ENCODE measurements at places on chromosomes 2 and 18.
A peak's percentile ranks its signal among the peaks of the same experiment; 100 is the strongest.

- no peak for DNase-seq
These were observed 3.0 kb downstream of the WDR75 start for GRCh38 chr2:189444322-189444721.

DNA sequence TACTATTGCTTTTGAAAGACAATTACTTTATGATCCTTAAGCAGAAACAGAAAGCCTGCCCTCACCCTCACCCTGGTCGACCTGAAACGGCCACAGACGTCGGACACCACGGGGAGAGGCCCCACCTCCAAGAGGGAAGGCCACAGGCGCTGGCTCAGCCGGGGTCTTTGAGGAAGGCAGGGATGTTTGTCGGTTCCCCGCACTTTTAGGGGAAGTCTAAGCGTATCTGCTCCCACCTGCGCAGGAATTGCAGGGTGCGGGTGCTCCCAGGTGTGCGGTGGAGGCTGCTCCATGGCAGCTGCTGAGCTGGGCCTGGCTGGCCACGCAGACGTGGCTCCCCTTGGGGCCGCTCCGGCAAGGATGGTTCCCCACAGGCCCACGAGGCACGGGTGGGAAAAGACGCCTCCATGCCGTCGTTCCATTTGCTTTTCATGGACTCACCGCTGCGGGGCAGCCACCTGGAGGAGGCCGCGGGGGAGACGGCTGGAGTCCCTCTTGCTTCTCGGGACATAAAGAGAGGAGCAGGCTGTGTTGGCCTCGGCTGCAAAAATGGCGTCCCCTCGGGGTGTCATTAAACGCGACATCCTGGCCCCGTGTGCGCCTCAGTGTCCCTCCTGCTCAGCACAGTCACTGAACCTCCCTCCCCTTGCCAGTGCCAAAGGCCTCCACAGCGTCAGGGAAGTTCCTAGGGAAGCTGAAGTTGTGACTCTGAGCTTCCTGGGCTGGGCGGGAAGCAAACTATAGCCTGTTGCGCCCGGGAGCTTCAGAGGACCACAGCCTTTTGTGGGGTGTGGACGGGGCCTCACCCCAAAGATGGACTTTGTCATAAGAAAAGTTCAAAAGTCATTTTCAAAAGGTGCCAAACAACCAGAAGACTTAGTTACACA, 63.4 kb downstream of the NFATC1 start:
- DNase-seq, result no peak

DNA sequence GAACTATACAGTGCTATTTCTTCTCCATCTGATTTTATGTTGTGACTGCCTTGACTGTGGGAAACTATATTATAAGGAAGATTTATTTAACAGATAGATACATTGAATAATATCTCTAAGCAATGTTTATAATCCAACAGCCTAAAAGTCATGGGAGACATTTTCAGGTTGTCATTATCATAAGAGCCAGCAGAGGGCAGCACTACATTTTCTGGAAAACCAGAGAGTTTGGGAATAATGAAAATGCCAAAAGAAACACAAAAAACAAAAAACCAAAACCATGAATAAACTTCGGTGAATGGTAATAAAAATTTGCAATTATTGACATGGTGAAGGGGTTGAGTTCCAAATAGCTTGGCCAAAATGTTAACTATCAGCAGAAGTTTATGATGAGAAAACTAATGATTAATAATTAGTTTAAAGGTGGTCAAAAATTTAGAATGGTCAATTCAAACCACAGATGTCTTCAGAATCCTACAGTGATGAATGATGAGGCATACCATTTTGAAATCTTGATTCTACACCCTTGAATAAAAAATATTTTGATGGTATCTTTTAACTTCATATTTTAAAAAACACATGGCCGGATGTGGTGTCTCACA, 4.7 kb downstream of the EEF1B2 start:
- peak; percentile 41 for DNase-seq

- DNase-seq, result no peak
These were observed 231.9 kb downstream of the GALR1 start for GRCh38 chr18:77481541-77481940.

DNA sequence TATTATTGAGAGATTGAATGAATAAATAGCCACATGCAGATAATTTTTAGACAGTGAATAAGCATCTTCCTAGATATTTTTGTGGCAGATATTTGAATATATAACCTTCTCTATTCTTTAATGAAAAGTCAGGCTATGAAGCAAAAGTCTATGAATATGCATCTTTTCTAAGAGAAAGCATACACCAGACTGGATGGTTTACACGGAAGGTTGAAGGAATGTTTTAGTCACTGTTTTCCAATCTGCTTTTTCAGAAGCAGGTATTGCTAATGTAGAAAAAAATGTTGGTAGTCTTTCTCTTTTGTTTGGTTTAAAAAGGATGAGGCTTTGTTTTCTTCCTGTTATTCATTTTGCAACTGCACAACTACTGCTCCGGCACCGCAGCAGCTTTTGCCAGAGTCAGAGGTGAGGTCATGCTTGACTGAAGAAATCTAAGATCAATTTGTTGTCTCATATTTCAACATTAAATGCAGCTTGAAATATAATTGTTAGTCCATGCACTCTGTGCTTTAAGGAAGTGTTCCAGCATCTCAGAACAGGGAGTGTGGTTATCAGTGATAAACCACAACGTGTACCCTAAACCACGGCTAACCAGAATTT, 1540.8 kb upstream of the PIK3C3 start:
- DNase-seq, result no peak

- DNase-seq, result no peak
These were observed 1062.3 kb upstream of the CRIM1 start for GRCh38 chr2:35293261-35293660.

- DNase-seq, result peak; percentile 54
These were observed 20.2 kb upstream of the DLX1 start for GRCh38 chr2:172065111-172065510.

DNA sequence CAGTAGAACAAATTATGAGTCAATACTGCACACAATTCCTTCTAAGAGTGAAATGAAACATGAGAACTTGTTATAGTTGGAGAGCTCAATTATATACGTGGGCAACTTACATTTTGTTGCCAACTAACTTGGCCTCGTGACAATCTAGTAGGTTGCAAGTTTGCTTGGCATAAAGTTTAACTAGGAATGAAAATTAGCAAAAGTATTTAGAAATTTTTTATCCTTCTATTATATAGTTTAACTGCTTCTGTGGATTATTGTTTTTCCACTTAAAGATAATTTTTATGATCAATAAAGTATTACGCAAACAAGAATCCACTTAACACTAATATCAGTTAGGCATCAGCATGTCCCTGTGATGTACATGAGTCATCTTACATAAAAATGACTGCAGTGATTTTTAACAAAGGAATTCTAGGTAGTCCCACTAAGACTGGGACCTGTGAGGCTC, 41.1 kb downstream of the FAM124B start:
- DNase-seq, result no peak

DNA sequence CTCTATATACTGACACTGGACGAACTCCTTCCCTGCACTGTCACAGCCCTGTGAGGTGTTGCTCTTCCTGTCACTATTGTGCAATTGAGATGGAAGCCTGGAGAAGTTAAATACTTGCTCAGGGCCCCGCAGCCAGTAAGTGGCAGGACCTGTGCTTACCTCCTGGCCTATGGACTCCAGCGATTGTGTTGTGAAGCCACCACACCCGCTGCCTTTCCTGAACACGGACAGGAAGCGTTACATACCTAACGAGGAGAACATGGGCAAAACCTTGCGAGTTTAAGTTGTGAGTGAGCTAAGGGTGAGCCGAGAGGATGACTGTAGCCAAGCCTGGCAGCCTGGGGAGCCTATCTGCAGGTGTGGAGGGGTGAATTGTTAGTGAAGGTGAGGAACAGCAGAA, 26.1 kb downstream of the RAB31 start:
- no peak for DNase-seq

DNA sequence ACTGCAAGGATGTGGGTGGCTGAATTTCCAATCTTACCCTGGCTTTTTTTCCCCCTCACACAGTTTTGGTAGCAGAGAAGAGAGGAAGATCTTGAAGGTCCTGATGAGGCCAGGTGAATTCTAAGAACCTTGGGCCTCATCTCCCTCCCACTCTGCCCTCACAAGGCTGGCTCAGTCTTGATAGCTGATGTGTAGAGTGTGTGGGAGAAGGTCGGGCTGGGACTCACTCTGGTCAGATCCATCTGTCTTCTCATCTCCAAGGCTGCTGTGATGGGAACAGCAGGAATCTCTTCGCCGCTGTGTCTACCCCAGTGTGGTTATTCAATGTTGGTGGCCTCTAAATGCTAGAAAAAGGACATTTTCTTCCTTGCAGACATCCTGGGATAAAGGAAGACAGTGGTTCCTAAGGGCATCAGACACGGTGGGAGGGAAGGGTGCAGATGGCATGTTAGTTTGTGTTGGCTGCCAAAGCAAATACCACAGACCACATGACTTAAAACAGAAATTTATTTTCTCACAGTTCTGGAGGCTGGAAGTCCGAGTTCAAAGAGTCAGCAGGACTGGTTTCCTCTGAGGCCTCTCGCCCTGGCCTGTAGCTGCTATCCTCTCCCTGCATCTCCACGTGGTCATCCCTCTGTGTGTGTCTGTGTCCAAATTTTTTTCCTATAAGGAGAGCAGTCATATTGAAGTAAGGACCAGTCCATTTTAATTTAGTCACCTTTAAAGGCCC, 37.6 kb upstream of the MGAT4A start:
- no peak for DNase-seq

DNA sequence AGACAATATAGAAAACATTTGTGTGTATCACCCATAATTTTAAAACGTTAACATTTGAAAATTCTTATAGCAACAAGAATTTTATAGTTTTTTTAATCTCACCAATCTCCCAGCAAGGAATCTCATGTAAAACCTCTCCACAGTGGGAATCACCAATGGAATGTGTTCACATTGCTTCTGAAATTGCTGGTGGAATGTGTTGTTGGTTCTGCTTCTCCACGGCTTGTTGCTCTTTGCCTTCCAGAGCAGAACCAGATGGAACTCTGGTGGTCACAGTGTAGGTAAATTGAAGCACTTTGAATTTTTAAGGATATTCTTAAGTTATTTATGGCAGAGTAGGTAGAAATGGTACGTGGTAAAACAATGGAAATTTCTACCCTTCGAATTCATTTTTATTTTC, 35.1 kb downstream of the DCAF17 start:
- no peak for DNase-seq

- DNase-seq, result no peak
These were observed 456.7 kb downstream of the NRXN1 start for GRCh38 chr2:50575232-50575631.

- DNase-seq, result no peak
These were observed 5.3 kb downstream of the SAG start for GRCh38 chr2:233312874-233313273.

GRCh38 chr2:55556809-55557208, 37.3 kb downstream of the CFAP36 start:
- DNase-seq, result no peak

DNA sequence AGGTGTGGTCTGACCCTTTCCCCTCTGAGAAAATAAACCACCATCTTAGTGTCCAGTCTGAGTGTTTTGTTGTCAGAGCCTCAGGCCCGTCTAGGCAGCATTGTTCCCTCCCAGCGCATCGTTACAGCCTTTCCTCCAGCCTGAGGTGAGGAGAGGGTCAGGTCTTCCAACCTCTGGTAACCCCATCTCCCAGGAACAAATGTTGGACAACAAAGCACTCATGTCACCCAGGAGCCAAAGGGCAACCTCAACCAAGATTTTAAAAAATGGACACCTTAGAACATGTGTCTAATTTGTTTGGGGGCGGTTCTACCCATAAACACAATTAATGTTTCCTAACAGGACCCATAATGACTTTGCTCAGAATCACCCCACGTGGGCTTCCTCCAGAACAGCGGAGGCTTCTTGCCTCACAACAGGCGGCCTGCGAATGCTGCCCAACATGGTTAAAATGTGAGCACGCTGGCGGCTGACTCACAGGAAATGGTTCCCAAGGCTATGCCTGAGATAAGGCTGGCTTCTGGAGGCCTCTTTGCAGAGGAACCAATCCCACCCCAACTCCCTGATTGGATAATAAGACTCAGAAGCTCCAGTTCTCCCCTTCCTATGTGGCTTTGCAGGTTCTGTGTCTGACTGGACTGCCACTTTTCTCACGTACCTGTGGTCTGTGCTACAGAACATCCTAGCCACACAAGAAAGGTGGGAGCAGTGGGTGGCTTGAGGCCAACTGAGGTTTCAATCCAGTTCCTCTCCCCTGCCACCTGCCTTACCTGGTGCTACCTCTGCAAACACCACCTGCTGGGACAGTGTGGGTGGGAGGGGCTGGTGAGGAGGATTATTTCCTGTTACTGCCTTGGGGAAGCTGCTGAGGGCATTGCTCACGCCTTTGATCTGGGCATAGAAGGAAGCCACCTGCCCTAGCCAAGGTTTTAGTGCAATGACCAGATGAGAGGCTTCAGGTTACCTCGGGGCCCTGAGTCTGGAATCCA, 108.8 kb downstream of the B3GNT2 start:
- peak; percentile 91 for DNase-seq

DNA sequence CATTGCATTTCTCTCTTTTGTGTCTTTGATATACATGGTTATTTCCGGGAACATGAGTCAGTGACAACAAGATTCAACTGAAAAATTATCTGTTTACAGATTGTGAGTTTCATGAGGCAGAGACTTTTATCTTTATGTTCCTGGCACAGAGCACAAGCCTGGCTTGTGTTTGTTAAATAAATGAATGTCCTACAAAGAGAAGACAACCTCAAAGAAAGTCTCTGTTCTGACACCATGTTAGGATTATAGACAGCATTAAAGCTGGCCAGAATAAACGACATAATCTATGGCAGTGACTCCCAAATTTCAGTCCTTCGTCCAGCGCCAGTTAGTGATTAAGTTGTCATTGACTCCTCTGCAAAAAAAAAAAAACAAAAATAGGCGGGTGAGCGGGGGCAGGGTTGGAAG, 97.4 kb upstream of the DNAJC10 start:
- no peak for DNase-seq

GRCh38 chr18:46894124-46894523, 23.2 kb downstream of the PIAS2 start:
- DNase-seq, result no peak

DNA sequence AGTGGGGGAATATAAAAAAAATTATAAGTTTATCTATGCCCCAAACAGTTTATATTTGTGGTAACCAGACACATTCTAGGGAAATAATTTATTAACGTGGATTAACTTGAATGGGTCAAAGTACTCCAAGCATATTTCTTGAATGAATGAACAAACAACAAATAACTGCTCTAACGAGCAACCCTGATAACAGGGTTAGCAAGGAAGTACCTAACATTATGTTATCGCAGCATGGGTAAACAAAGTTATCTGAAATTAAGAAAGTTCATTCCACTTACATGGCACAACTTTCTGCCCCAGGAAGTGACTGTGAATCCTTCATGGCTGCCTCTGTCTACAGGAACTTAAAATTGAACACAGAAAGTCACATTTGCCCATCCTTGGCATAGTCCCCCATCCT, 812.9 kb upstream of the ACVR2A start:
- no peak for DNase-seq

- no peak for DNase-seq
These were observed 97.7 kb downstream of the TMEM17 start for GRCh38 chr2:62408241-62408677.

GRCh38 chr2:60473546-60473945, 79.9 kb downstream of the BCL11A start:
- no peak for DNase-seq

DNA sequence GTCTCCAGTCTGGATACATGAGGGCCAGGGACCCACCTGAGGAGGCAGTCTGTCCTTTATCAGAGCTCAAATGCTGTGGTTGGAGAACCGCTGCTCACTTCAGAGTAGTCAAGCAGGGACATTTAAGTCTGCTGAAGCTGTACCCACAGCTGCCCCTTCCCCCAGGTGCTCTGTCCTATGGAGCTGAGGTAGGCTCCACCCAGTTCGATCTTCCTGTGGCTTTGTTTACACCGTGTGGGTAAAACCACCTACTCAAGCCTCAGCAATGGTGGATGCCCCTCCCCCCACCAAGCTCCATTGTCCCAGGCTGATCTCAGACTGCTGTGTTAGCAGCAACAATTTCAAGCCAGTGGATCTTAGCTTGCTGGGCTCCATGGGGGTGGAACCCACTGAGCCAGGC, 731.4 kb upstream of the HS6ST1 start:
- DNase-seq, result no peak

Measured in inflammatory macrophage (primary cell).